ENCODE measurements at places on chromosomes 4 and X.

DNA sequence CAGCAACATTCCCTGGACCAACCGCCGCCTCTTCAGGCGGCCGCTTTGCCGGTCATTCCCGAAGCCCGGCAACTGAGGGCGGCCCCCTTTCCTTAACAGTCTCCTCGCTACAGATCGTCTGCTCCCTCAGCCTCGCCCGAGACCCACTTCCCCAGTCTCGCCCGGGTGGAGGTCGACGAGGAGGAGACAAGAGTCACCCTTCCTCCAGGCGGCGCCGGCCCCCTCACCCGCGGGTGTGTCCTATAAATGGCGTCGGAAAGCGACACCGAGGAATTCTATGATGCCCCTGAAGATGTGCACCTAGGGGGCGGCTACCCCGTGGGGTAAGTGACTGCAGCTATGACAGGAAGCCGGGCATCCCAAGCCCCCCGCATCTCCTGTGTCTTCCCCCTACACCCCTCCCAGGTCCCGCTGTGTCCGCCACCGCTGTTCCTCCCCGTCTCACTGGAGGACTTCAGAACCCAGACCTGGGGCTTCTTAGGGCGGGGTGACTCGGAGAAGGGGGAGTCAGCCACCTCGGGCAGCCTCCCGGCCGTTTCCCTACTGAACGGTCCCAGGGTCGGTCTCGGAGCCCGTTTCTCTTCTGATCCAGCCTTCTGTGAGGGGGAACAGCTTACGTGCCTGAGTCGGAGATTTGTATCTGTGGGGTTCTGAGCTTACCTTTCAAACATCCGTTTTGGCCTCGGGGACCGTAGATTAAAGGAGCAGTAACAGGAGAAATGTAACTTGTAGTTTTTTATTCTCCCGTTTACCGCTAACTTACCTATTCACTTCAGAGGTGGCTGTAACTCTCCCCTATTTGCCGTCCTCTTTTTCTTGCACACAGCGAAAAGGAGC is 570 bp downstream of the WDR44 start:
- peak; percentile 39 for DNase-seq

DNA sequence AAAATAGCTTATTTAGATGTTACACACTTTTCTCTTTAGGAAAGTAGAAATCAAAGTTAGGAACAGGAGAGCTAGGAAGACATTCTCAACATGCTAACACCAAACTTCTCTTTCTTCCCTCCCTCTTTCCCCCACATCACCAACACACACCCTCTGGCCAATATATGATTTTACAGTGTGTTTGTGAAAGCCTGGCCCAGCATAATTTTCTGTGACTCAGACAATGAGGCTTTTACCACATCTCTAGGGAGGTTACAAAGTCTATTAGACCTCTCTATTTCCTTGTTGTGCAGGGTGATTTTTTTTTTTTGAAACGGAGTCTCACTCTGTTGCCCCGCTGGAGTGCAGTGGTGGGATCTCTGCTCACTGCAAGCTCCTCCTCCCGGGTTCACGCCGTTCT is 189.9 kb downstream of the AASDH start:
- DNase-seq = no peak

DNA sequence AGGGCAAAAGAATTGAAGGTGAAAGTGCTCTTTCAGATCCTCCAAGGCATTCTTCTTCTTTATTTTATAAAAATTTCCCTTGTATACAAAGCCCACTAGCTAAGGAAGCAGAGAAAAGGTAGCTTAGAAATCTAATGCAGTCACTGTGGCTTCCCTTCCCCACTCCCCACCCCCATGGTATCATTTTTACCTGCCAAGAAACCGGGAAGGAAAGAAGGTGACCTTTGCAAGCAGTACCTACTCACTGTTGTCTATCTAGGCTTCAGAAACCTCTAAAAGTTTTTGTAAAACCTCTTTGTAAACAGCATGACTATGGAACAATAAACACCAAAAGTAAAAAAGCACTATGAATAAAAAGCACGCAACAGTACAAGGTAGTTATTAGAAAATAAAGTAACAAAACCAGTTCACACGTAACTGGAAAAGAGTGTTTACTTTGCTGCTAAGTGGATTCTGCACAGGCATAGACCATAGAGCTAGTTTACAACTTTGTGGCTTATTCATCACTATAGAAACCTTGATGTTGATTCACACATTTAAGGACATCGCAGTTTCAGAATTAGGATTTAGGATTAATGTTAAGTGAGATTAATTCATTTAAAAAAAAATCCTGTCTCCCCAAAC is 109.6 kb upstream of the FTHL17 start:
- no peak for DNase-seq

DNA sequence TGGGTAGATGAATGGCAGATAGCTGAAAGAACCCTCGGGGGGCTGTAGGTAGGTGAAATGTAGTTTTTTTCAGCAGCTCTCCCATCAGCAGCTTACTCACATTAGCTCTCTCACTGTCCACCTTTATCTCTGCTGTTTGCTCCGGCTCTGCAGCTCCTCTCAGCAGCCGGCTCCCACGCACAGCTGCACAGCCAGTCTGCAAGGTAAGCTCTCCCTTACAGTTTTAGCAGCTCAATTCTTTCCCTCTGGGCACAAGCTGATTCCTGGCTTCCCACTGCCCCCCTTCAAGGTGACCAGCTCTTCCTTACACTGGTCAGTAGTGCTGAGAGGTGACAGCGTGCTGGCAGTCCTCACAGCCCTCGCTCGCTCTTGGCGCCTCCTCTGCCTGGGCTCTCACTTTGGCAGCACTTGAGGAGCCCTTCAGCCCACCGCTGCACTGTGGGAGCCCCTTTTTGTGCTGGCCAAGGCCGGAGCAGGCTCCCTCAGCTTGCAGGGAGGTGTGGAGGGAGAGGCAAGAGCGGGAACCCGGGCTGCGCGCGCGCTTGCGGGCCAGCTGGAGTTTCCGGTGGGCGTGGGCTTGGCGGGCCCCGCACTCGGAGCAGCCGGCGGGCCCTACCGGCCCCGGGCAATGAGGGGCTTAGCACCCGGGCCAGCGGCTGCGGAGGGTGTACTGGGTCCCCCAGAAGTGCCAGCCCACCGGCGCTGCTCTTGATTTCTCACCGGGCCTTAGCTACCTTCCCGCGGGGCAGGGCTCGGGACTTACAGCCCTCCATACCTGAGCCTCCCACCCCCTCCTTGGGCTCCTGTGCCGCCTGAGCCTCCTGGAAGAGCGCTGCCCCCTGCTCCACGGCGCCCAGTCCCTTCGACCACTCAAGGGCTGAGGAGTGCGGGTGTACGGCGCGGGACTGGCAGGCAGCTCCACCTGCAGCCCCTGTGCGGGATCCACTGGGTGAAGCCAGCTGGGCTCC is 393.6 kb downstream of the CENPC start:
- DNase-seq = no peak

DNA sequence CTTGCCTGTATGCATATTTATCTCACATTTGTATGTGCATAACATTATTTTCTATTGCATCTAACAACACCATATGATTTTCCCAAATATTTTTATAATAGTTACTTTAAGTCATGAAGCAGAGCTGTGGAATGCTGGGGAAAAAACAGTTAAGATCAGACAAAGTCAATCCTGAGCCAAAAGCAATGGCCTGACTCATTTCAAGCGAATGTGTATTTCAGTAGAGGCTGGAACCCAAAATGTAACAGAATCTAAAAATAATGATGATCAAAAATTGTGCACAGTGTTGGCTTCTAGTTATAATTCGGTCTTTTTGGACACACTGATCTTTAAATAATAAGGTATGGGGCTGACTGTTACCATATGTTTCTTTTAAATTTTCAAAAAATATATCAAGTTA is 516.2 kb upstream of the ADGRL3 start:
- peak; percentile 84 for DNase-seq

- peak; percentile 34 for DNase-seq
Observed at GRCh38 chrX:38754102-38754790, 47.0 kb upstream of the MID1IP1 start.

- DNase-seq = no peak
Observed at GRCh38 chr4:40502220-40502619, 127.4 kb downstream of the RBM47 start.

DNA sequence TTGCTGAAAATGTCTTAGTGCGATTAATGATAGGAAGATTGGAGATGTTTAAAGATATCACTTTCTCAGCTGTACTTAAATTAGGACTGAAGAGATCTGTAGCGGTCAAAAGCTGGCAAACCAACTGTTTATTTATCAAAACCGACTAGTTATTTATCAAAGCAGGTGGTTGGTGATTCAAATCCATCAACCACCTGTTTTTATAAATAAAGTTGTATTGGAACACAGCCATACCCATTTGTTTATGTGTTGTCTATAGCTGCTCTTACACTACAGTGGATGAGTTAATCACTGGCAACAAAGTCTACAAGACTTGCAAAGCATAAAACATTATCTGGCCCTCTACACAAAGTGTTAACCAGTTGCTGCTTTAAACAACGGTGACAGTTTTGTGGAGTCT is 76.8 kb downstream of the IL15 start:
- no peak for DNase-seq

- no peak for DNase-seq
Observed at GRCh38 chr4:105318486-105318885, 155.4 kb downstream of the PPA2 start.

DNA sequence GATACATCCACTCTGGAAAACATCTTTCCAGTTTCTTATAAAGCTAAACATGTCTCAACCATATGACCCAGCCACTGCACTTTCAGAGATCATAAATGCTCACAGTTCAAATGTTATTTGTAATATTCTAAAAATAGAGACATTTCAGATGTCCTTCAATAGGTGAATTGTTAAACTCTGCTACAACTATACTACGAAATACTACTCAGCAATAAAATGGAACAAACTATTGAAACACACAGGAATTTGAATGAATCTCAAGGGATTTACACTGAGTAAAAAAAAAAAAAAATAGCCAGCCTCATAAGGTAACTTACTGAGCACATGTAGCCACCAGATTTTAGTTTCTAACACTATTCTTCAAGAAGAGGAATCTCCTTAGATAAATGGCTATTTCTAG is 253.9 kb downstream of the PCDH18 start:
- no peak for DNase-seq

- DNase-seq = no peak
Observed at GRCh38 chr4:66842026-66842723, 703.1 kb downstream of the CENPC start.

DNA sequence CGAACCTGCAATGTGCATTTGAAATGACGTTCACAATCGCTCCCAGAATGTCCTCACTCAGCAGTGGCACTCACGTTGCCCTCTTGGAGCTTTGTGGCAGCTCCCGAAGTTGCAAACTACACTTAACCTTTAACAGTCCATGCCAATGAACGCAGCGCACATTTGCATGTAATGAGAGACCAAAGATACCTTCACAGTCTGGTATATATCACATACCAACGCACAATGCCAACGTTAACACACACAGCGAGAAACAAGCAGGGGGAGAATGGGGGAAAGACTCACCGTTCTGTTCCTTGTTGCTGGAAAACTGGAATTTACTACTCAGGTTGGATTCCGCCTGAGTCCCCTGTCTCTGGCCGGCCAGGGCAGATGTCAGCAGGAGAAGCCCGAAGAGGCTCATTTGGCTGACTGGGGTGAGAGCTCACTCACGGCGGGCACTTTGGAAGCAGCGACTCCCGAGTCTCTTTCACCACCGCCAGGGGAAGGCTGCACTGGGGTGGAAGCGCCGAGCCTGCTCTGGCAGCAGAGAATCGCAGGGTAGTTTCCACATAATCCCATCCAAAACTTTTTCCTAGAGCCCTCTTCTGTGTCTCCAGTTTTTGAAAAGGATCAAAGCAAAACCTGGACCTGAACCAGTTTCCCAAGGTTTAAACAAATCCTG is 966 bp downstream of the PDGFC start:
- peak; percentile 69 for DNase-seq

DNA sequence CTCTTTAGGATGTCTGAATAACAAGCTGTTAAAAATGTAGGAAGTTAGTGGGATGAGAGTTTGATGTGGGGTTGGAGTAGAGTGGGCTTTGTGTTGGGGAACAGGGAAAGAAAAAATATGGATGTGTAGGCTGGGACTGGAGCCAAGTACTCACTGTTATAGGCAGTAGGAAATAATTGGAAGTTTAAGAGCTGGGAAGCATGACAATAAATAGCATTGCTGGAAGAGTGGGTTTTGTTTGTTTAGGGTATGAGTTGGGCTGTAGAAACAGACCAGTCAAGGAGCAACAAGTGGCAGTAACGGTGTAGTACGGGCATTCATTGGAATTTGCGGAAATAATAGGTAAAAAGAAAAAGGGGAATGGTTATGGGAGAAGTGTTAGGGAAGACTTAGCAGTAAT is 81.6 kb downstream of the KDM6A start:
- DNase-seq = no peak

GRCh38 chrX:47483306-47484268 is 565 bp upstream of the ZNF41 start:
- DNase-seq = peak; percentile 27

DNA sequence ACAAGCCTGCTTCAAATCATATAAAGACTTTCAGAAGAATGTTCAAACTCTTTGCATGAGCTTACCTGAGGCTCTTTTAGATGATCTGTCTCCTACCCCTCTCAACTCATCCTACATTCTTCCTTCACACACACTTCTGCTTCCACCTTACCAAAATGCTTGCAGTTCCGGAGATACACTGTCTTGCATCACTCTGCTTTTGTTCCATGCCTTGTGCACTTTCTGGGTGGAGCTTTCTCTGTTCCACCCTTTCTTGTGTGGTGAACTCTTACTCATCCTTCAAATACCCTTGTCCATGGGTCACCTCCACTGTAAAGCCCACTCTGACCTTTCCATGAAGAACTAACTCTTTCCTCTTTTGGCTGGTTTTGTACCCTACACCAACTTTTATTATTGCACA is 18.4 kb upstream of the MGST2 start:
- DNase-seq = no peak

GRCh38 chrX:13048280-13048679 is 3.9 kb upstream of the FAM9C start:
- DNase-seq = peak; percentile 37

DNA sequence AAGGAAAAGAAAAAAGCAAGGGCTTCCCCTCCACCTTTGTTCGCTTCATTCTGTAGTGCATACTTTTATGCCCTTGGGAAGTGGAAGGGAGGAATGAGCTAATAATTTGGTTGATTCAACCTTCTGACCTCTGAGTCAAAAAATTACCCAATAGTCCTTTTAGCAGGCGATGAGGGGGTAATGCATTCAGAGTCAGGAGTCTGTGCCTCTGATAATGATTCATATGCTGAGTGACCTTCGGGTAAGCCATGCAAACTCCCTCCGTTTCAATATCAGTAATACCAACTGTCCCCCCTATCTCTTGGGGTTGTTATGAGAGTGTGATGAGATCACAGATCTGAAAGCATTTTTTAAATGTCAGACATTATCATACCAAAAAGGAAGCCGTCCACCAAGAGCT is 41.6 kb upstream of the ACSL4 start:
- DNase-seq = peak; percentile 87

GRCh38 chr4:96675896-96676295 is 836.0 kb downstream of the PDHA2 start:
- DNase-seq = no peak
